Uterus (tissue), 4 donors: ENCODE measurements at places on chromosomes 1 and 21. TPM values are rescaled to one million over a fixed set of nuclear protein-coding genes. Genes with fewer than 3 reads are reported as not detected.

- no peak for DNase-seq
These were observed 14.1 kb upstream of the KCNA2 start for GRCh38 chr1:110620250-110620615.

DNA sequence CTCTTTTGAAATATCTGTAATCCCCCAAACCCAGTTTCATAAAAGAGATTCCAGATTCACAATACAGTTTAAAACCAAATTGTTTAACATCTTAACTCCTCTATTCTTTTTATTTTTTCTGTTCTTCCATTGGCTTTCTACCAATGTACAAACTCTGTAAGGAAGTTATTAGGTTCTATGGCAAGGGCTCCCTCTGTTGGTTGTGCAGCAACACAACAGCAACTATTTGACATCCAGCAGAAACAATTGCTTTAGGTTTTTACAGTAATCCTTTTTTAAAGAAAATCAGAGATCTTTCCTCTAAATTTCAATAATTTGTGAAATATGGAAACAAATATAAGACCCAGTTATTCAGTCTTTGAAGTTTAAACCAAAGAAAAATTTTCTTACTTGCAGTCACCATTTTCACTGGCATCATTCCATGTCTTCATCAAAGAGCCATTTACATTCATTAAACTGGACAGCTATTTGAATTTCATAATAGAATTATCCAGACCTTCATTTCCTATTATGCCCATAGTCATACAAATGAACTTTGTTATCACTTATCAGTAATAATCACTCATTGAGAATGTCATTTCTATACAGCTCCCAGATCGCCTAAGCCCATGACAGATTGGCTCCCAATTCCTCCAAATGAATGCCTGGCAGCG is 46.5 kb upstream of the RNF11 start:
- peak; percentile 20 for DNase-seq

- DNase-seq, result no peak
These were observed 39.0 kb downstream of the FAF1 start for GRCh38 chr1:50921029-50921428.

DNA sequence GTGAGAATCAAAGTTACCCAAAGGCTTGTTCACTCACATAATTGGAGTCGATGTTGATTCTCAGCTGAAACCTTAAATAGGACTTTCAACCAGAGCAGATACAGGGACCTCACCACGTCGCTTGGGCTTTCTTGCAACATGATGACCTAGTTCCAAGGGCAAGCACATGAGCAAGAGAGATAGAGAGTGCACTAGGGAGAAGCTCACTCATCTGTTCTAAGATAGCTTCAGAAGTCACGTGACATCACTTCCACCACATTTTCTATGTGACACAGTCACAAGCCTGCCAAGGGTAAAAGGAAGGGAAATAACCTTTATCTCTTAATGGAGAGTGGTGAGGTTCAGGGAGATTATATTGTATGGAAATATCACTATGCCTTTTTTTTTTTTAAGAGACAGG is 470.1 kb upstream of the PLXNA2 start:
- no peak for DNase-seq

DNA sequence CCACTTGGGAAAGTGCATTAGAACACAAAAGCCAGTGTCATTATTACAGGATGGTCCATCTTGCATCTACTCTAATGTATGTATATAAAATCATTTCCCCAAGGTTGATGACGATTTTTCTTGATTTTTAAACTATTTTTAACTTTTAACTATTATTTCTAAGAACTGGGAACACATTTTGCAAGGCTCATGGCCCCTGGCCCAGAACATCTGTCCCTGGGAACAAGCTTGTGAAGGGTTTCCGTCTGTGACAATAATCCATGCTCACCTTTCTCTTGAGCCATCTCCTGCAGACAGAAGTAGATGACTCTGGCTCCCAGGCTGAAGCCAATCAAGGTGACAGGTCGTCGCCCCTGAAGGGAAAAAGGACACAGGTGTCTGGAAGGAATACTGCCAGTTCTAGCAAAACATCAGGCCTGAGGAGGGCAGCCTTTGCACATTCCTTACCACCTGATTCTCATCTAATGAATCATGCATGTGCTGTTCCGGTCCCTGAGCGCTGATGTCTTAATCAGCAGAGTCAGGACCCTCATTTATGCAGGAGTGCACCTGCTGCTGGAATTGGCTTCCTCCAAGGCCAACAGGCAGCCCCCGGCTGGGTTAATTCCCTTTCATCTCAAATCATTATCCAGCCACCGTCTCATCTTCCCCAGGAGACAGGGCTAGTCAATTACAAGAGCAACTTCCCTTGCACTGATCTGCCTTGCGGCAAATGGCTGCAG is 62.5 kb downstream of the TMCO4 start:
- no peak for DNase-seq

GRCh38 chr21:39397646-39398385 is 47.8 kb downstream of the LCA5L start:
- DNase-seq, result no peak

DNA sequence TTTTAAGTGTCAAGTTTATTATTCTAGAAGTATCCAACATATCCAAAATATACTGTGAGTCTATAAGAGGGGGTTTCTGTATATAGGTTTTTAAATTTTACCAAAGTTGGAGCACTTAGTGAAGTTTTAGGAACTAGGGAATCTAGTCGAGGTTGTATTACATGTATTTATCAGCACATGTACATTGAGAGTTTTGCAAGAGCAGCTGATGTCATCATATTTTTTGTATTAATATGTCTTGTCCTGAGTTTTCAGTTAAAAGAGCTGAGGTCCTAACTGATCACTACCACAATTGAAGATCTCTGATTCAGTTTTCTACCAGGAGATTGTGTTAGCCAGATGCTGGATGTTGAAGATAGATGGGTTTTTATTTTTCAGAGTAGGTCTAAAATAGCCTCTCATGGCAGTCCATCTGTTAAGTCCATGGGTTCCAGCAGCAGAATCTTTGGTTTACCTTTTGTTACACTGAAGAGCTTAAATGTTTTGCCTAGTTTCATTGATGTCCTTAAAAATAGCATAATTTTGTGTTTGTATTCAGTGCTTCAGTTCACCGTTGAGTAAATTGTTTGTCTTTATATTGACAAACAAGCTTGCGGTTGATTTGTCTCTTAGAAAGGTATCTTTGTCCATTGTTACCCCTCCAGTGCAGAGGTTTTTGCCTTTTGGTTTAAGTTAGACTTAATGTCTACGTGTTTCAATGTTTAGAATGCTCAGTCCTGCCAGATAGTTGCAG is 16.0 kb downstream of the YBX1 start:
- no peak for DNase-seq

GRCh38 chr21:42352441-42353095 is 1.8 kb upstream of the TFF2 start:
- DNase-seq, result no peak

- DNase-seq, result no peak
These were observed 26.6 kb upstream of the ZNF281 start for GRCh38 chr1:200436436-200436835.

GRCh38 chr1:46595127-46595526 is 8.9 kb downstream of the MKNK1 start:
- no peak for DNase-seq

GRCh38 chr1:83064589-83065242 is 934.2 kb downstream of the TTLL7 start:
- no peak for DNase-seq

GRCh38 chr1:200912737-200913407 is 18.2 kb downstream of the INAVA start:
- DNase-seq, result no peak

DNA sequence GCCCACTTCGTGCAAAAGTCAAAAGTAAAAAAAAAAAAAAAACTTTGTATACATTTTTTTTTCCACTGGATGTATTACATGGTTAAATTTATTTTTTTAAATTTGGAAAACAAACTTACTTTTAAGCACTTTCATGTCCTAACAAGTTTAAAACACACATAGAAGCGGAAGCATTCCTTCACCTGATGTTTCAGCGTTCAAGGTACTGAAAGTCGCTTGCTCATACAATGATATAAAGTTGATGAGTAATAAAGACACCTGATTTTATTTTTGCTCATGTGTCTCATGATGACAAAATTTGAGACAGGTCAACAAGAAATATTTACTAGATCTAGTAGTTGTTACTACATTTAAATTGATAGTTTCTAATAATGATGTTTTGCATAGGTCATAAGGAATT is 35.5 kb downstream of the ADAMTS1 start:
- DNase-seq, result no peak

- DNase-seq, result no peak
These were observed 12.3 kb upstream of the NFASC start for GRCh38 chr1:204858363-204858821.

GRCh38 chr1:150464422-150464826 is 22.8 kb upstream of the TARS2 start:
- peak; percentile 34 for DNase-seq

- DNase-seq, result no peak
These were observed 154.4 kb downstream of the PTPRU start for GRCh38 chr1:29390491-29391361.

DNA sequence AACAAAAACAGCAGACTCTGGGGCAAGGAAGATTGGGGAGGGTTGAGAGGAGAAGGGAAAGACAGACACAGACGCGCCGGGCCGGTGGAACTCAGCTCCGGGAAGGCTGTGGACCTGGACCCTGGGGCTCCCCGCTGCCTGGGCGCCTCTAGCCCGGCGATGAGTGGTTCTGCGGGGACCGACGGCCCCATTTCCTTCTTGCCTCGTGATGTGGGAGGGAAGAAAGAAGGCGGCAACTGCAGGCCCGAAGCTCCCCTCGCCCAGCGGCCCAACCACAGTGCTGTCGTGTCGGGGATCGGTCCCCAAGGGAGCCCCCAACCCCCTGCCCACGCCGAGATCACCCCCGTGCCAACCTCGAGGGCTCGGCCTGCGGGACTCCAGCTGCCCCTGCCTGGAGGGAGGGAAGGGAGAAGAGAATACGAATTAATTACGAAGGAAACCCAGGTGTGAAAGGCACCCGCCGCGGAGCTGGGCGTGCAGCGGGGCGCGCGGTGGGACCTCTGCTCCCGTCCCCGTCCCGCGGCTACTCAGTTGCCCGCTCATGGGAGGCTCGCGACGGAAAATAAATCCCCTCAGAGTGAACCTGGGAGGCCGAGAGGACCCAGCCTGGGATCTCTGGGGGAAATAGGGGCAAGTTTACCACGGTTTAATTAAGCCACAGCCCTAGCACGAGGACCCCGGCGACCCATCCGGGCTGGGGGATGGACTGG is 7.4 kb downstream of the FOXD3 start:
- DNase-seq, result no peak

- no peak for DNase-seq
These were observed 1573.5 kb downstream of the BRINP3 start for GRCh38 chr1:188904201-188904600.

GRCh38 chr1:20271498-20272400 is 18.9 kb upstream of the VWA5B1 start:
- DNase-seq, result no peak

DNA sequence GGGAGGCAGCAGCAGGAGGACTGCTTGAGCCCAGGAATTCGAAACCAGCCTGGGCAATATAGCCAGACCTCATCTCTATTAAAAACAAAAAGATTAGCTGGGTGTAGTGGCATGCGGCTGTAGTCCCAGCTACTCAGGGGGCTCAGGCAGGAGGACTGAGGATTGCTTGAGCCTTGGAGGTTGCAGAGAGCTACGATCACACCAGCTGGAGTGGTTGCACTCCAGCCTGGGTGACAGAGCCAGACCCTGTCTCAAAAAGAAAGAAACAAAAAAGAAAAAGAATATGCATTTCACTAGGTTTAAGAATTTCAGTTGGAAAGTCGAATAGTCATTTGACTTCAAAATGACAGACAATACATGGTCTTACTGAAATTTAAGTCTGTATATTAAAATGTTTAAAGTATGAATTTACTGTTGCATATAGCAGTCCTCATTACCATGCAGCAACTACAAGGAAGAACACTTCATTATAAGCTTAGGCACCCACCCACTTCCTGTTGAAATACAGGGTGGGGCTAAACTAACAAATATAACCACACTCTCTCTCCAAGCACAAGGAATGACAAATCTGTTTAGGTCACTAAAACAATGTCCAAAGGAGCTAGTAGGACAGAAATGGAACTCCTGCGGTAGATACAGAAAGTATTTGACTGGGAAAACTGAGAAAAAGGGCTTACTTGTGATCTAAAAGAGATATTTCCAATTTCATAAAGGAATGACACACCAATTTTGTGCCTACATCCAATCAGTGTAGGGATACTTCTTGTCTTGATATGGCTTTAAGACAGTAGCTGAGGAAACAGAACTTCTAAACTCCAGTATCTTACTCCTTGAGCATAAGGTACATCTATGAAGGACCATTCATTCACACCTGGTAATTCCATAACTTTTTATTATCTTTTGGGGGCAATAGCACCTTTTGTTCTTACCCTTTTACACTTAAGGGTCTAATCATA is 44.1 kb downstream of the GPR3 start:
- DNase-seq, result no peak

GRCh38 chr1:234907208-234907939 is 221.3 kb downstream of the TOMM20 start:
- no peak for DNase-seq

- DNase-seq, result no peak
These were observed 17.8 kb upstream of the MAST2 start for GRCh38 chr1:45785583-45785982.

DNA sequence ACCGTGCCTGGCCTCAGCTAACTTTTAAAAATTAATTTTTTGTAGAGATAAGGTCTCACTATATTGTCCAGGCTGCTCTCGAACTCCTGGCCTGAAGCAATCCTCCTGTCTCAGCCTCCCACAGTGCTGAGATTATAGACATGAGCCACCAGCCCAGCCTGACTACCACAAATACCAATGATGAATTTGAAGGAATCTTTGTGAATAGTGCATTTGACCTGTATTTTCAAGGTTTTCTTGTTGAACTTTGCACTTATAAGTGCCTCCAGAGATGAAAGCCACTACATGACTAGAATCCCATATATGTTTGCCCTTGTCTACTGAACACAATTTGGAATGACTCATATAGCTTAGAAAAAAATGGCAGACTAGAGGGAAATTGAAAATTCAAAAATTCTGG is 297.3 kb downstream of the NFIA start:
- no peak for DNase-seq

Gene ANGPTL1
- 286 TPM for total RNA-seq

Gene ZNF697
- total RNA-seq, result 2.4 TPM

Gene OR2G6
- not detected for total RNA-seq
